Fibroblast of pulmonary artery (primary cell): ENCODE measurements at places on chromosomes 4 and X.

DNA sequence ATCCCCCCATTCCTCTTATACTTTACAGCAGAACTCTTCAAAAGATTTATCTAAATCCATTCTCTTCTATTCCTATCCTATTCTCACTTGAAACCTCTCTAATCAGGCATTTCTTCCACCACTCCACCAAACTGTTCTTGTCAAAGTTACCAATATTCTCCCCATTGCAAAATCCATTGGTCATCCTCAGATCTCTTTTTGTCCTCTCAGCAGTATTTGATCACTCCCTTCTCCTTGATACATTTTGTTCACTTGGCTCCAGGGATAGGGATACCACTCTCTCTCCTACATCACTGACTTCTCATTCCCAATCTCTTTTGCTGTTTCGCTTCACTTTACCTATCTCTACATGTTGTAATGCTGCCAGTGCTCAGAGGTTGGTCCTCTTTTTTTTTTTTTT lies 2.8 kb upstream of the MTMR8 start:
- DNase-seq = no peak

- DNase-seq = no peak
Measured at GRCh38 chr4:183919141-183919540, 14.0 kb downstream of the STOX2 start.

DNA sequence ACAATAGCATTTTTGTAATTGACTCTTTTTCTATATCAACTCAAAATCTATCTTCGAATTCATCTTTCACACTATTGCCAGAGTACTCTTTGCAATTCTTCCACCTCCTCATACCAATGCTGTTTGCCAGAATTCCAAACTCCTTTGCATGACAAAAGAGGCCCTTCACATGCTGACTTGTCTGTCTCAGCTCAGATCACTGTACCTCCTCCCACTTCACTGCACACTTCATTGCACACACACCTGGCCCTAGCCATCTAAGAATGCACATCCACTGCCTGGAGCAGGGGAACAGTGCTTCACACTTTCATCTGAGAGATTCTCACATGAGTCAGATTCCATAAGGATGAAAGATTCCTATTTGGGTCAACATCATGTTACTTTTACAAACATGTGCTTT lies 56.5 kb downstream of the PRDM5 start:
- no peak for DNase-seq

- DNase-seq = no peak
Measured at GRCh38 chr4:187075514-187075913, 351.9 kb upstream of the FAT1 start.

GRCh38 chr4:19230906-19231545 lies 1020.7 kb upstream of the SLIT2 start:
- no peak for DNase-seq

GRCh38 chr4:56311299-56311975 lies 75.9 kb downstream of the AASDH start:
- no peak for DNase-seq

DNA sequence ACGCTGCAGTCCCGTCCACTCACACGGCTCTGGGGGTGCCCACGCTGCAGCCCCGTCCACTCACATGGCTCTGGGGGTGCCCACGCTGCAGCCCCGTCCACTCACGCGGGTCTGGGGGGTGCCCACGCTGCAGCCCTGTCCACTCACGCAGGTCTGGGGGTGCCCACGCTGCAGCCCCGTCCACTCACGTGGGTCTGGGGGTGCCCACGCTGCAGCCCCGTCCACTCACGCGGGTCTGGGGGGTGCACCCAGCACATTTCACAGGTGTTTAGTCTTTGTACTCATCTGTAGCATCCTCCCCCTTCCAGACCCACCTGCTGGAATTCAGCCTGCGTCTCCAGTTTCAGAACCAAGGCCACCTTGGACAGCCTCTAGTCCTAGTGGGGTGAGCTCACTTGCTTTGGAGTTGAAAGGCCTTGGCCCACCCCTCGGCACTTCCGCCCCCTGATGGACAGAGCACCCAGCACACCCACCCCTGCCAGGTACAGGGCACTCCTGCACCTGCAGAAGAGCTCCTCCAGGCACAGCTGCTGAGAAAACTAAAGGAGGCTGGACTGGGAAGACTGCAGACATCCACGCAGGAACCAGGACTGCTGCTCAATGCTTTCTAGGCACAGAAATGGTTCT lies 73.0 kb downstream of the ABLIM2 start:
- no peak for DNase-seq

DNA sequence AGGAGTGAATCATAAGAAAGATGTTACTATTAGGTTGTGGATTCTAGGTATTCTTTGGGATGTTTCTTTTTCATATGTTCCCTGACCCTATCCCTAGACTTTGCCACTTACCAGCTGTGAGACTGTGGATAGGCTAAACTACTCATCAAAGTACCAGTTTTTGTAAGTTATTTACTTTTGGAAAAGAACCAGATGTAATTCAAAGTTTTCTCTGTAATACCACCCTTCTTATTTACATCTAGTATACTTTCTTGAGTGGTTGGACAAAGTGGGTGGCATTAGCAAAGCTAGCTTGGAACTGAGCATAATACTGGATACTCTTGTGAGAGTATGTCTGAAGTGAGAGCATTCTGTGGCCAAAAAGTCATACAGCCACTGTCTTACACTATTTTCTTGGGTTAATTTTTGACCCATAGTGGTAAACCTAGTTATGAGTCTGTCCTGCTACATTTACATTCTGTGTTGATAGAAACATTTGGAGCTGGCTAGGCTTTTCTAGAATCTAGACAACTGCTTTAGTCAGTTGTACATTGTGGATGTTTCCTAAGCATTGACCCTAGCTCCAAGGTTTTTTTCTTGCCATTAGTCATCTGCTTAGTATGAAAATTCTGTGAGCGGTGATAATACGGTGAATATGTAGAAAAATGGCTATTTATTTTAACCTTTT lies 41.7 kb downstream of the KDM6A start:
- DNase-seq = peak; percentile 48

DNA sequence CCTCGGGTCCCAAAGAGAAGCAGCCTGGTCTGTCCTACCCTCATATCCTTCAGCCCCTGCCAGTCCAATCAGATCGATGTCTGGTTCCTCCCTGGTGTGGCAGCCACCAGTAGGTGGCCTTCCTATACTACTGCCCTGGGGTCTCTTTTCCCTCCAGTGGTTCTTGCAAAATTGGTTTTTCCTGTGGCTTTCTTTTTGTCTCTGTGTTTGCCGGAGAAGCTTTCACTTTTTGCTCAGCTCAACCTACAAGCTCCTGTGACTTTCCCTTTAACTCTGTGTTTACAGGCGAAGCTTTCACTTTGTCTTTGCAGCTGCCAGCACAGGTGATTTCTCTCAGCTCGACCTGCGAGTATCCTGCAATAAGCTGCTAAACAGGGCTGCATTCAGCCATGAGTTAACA lies 46.8 kb downstream of the UGT2A3 start:
- DNase-seq = no peak

DNA sequence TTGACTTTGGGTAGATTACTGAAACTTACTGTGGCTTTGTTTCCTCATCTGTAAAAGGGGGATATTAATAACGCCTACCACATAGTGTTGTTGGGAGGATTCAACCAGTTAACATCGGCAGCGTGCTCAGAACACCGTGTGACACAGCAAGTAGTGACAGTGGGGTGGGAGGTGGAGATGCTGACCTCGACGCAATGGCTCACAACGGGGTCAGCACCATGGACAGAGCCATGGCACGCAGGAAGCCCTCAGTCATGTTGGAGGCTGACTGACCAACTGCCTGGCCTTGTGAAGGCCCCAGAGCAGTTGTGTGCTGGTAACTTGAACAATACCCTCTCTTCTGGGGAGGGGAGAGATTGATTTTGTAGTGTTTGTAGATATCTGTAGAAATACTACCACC lies 93.2 kb downstream of the WFS1 start:
- DNase-seq = peak; percentile 46
